ENCODE measurements at places on chromosomes 4 and X.

GRCh38 chr4:48681856-48682255 lies 98.2 kb downstream of the FRYL start:
- DNase-seq, result peak; percentile 69

- no peak for DNase-seq
Measured at GRCh38 chr4:121144021-121144420, 20.1 kb downstream of the TNIP3 start.

DNA sequence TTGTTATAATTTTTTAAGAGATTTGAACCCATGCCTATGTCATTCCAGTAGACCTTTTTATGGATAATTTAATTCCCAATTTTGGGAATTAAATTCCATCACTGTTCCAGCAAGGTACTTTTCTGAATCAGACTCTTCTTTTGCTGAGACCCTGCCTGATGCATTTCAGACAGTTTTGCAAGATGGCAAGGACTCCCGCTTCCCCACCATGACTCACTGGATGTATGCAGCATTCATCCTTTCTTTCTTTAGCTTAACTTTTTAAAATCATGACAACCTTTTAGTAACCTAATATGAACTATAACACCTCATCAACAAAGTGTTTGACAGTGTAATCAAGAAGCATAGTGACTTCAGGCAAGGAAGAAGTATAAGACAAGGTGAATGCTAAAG lies 178.1 kb upstream of the LEF1 start:
- DNase-seq, result no peak

- DNase-seq, result no peak
Measured at GRCh38 chr4:10354746-10355145, 102.5 kb downstream of the ZNF518B start.

DNA sequence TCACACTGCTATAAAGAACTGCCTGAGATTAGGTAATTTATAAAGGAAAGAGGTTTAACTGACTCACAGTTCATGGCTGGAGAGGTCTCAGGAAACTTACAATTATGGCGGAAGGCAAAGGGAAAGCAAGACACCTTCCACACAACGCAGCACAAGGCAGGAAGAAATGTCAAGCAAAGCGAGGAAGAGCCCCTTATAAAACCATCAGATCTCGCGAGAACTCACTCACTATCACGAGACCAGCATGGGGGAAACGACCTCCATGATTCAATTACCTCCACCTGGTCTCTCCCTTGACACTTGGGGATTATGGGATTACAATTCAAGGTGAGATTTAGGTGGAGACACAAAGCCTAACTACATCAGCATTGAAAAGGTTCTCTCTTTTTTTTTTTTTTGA lies 39.6 kb downstream of the PALLD start:
- no peak for DNase-seq

DNA sequence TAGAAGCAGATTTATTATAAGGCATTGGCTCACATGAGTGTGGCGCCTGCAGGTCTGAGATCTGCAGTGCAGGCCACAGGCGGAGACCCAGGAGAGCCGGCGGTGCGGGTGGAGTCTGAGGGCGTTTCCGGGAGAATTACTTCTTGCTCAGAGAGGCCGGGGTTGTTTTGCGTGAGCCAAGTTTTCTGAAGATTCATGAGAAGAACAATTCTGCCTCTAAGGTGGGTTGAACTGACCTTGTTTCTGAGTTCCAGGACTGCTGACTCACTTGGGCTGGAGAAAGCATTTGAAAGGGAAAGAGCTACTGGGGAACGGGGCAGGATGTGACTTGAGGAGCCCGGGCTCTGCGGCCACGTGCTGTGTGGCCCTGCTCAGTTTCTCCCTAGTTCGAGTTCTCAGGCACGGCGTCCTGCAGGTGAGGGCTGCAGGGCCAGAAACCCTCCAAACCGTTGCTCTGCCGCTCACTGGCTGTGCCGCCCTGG lies 36.7 kb upstream of the SORCS2 start:
- no peak for DNase-seq

- DNase-seq, result no peak
Measured at GRCh38 chr4:61296144-61296543, 96.0 kb downstream of the ADGRL3 start.

DNA sequence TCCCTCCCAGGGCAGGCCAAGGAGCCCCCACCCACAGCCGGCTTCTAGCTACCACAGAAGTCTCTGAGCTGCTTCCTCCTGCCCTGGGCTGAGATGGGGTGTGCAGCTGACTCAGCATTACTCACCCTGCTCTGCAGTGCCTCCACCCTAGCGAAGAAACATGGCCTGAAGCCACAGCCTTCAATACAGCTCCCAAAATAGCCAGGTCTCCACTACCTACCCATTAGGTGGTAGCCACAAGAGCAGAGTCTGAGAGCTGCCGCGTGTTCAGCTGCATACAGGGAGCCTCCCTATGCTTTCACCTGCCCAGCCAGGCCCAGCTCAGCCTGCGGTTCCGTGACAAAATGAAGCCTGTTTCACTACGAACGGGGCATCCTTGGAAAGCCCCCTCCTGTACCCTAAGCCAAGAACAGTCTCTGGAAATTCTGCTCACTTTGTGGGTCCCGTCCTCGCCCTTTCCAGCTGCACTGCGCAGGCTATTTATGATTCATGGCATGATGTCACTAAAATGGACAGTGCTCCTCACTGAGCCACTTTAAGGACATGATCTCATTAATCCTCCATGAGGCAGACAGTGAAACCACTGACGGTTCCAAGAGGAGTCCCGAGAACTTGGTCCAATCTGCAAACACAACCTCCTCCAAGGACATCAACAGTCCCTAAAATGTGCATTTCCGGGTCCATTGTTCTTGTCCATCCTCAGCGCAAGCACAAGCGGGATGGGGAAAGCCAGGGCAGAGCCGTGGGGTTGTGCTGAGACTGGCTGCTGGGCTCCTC lies 20.2 kb downstream of the WDR1 start:
- peak; percentile 79 for DNase-seq

DNA sequence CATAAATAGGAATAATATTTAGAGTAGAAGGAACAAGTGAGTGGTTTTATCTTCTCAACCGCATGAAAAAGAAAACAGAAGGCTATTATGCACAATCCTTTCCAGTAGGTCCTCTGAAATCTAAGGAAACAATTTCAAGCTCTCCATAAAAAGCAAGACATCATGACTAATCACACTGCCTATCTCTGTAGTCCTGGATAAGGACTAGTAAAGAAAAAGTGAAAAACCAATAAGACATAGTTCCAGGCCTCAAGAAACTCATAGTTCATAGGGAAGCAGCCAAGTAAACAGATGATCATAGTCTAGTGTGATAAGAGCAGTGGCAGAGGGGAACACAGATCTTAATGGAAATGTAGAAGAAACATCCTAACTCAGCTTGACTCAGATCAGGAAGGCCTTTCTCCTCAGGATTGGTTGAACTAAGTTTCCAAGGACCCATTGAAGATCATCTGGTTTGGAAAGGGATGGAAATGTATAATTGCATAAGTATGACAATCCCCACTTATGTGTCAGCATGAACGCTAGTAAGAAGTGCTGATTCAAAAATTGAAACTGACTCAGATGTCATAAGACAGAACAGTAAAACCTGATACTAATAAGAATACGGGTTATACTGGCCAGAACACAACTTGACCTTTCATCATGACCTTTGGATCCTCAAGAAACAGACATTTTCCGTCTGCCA lies 155.3 kb downstream of the GRIA3 start:
- no peak for DNase-seq
